ENCODE measurements at places on chromosomes 6 and 20.

DNA sequence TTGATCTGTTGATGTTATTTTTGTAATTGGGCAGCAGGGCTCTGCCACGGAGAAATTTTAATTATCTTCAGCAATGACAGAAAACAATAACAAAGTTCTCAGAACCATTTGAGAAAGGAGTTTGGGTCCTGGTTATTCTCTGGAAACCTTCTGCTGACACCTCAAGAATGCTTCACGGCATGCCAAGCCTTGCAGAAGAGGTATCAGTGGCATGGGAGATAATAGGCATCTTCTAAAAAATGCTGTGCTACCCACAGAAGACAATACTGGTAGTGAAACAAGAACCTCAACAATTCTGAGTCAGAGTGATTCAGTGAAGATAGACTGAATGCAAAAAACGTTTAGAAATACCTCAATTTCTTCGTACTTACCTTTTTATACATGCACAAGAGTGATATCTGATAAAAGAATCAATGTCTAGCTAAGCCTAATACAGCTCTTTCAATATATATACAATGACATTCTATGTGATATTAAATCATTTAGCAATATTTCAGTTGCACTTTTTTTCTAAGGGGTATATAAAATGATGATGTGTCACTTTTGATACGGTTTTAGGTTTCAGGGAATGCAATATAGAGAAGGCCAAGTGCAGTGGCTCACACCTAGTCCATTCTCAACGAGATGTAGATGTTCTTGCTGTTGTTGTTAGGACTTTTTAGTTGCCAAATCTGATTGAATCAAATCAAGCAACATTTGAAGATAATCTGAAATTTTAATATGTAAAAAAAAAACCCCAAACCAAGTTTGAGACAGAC, 110.4 kb upstream of the COL21A1 start:
- peak; percentile 79 for DNase-seq

GRCh38 chr6:92922216-92922806, 497.0 kb downstream of the EPHA7 start:
- DNase-seq = no peak

DNA sequence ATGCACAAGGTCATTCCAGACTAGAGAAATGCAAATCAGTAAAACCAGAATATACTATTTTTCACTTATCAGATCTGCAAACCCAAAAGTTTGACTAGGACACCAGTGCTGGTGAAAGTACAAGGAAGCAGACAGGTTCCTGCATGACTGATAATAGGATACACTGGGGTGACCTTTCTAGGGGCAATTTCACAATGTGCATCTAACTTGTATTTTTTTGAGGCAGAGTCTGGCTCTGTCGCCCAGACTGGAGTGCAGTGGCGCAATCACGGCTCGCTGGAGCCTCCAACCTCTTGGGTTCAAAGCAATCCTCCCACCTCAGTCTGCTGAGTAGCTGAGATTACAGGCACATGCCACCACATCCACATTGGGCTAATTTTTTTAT, 11.4 kb downstream of the COMMD7 start:
- peak; percentile 12 for DNase-seq

DNA sequence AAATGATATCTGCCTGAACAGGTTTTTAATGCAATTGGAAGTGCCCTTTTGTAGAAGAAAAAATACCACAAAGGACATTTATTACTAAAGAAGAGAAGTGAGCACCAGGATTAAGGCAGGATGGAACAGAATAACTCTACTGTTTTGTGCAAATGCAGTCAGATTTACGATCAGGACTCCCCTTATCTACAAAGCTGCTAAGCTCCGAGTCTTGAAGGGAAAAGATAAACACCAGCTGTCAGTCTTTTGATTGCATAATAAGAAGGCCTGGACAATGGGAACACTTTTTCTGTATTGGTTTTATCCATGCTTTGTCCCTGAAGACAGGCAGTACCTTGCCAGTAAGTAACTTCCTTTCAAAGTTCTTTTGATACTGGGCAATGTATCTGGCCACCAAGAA, 797.9 kb upstream of the SLC35B3 start:
- no peak for DNase-seq

DNA sequence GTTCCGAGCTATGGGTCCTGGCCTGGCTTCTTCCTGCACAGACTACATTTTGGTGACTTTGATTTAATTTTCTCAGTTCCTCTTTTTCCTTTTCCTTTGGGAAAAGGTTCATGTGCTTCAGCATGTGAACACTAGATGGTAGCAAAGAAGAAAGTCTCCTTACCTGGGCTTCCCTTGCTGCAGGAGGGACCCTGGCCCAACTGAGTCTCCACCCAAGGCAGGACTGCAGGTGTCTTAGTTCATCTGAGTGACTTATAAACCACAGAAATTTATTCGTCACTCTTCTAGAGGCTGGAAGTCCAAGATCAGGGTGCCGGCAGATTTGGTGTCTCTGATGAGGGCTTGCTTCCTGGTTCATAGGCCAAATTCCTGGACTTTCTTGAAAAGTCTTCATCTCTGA, 163.2 kb downstream of the SYCP2 start:
- no peak for DNase-seq

DNA sequence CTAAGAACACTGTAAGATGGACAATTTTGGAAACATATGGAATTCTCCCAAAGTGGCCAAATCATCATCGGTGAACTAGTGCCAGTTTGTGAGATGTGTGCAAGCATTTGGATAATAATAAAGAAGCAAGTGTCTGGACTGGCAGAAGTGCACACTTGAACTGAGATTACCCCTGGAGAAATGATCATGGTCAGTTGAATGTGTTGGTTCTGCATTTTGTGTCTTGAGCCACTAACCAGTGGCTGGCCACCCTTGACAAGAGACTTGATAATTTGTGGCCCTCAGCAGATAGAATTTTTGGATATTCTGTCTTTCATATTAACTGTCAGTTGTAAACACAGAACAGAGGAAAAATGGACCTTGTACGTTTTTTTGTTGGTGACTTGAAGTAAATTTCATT, 37.4 kb downstream of the CITED2 start:
- DNase-seq = no peak

DNA sequence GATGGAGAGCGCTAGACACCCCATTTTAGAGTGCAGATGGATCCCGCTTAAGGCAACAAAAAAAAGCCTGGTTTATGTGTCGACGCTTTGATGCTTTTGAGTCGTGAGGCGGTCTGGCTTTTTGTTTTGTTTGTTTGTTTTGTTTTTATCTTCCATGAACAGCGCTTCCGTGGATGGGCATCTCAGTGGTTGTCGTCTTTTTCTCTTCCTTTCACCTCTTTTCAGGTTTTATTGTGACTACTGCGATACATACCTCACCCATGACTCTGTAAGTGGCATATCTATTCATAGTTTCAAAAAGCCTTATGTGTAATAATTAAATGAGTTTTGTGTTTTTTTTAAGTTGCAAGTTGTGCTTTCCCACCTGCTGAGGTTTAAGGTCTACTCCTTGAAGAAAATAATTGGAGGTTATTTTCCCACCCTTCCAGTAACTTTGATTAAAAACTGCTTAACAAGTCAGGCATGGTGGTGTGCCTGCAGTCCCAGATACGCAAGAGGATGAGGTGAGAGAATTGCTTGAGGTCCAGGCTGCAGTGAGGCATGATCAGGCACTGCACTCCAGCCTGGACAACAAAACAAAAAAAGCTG, 476 bp downstream of the SNRPC start:
- DNase-seq = peak; percentile 23

DNA sequence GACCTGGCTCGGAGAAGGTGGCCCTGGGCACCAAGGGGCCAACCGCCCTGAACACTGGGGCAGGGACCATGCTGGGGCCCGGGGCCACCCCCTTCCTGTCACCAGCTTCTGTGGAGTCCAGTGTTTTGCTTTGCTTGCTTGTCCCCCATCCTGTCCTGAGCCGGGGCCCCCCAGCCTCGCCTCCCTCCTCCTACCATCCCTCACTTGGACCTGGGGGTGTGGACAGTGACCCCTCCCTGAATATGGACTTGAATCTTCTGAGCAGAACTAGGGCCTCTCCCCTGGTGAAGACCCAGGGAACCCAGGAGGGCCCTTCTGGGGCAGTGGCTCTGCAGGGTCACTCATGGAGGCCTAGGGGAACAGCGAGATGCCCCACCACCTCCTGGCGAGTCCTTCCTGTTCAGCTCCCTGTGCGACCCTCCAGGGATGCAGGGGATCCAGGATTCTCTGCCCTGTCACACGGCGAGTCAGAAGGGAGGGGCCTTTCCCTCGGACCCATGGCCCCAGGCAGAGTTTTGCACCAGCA, 41.6 kb downstream of the VSTM2L start:
- DNase-seq = no peak

GRCh38 chr6:105932440-105932839, 153.7 kb upstream of the PRDM1 start:
- DNase-seq = peak; percentile 34

DNA sequence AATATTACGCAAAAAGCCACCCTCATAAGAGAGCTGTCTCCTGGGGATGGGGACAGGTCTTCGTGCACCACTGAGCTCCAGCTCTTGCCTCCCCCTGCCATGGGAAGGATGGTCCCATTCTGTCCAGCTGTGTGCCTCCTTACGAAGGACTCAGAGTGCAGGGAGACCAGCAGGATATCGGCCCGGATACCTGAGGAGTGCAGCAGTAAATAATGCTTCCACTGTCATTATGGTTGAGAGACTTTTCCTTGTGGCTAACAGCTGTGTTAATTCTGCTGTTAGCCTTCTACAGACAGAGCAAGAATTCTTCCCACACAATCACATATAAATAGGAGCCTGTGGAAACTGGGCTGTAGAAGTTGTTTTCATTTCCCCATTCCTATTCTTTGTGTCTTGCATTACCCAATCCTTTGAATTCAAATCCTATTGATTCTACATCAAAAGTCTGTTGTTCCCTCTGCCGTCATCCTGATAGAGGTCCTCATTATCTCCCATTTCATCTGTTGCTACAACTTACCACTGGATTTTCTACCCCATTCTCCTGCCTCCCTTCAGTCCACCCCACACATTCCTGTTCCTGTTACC, 364.6 kb upstream of the SOX4 start:
- DNase-seq = peak; percentile 27

- DNase-seq = no peak
Observed at GRCh38 chr6:102848796-102849195, 1455.3 kb downstream of the GRIK2 start.

DNA sequence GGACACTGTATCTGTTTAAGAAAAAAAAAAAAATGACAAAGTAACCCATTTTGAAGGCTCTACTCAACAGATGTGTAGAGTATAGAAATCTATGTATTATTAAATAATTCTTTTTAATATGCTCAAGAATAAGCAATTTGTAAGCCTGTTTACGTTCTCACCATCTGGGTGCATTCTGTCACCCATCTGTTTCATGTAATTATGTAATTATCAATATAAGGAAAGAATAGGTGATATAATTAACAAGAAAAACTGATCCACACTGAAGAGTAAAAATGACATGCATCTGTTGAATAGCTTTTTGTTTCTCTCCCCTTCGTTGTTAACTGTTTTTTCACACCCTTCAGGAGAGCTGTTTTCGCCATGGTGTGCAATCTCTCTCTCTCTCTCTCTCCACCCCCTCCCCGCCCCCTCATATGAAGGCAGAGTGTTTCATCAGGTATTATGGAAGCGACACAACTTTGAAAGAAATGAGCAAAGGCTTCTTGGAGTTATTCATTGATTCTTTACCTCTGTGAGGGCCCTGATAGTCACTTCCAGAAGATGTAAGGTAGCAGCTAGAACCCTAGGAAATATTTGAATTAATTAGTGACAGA, 154.3 kb upstream of the INSM1 start:
- no peak for DNase-seq

- DNase-seq = no peak
Observed at GRCh38 chr6:107386904-107387303, 72.5 kb downstream of the PDSS2 start.

DNA sequence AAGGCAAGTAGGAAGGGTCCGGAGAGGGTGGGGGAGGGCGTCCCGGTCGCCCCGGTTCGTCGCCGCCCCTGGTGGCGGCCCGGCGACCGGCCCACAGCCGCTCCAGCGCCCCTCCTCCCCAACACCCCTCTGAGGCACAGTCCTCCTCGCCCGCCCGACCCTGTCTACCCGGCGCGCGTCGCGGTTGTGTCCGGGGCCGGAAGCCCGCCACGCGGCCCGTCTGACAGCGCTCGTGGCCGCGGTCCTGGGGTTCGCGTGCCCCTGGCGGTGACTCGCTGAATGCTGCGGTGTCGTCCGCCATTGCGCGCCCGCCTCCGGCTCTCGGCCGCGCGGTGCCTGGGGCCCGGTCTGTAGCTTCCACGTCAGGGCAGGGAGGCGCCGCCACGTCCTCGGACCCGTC, 335.3 kb upstream of the DEFB115 start:
- no peak for DNase-seq

DNA sequence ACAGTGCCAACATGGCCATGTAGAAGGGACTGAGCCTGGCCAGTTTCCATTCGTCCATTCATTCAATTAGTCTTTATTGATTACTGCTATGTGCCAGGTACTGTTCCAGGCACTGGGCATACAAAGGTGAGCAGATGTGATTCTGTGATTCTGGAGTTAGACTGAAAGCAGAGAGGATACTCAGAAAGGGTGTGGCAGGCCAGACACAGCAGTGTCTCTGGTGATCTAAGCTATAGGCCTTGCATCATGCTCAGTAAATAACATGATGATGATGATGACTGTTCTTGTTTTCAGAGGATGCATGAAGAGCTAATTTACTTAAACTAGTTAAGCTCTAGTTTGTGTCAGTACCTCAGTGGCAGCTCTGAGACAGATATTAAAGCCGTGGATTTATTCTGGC, 31.4 kb upstream of the FUCA2 start:
- DNase-seq = peak; percentile 77

GRCh38 chr6:8278562-8278961, 156.8 kb downstream of the SLC35B3 start:
- no peak for DNase-seq

DNA sequence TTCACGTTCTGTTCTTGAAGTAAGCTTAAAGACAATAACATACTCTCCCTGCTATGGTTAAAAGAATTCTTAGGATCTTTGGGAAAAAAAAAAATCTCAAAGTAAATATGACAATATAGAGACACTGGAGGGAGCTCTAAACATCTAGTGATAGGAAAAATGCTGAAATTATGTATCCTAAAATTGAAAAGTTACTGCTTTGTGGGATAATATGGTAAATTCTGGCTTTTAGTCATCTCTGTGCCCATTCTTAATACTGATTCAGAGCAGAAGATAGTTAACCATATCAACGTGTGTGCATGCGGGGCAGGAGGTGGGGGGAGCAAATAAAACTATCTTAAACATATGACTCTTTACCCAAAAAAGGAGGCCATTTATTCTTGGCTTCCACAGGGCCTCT, 165.4 kb downstream of the GMPR start:
- peak; percentile 55 for DNase-seq

GRCh38 chr20:24442909-24443308, 26.5 kb upstream of the SYNDIG1 start:
- no peak for DNase-seq

GRCh38 chr6:85685713-85686112, 43.0 kb upstream of the SYNCRIP start:
- no peak for DNase-seq

GRCh38 chr6:155561257-155561965, 105.8 kb upstream of the NOX3 start:
- DNase-seq = peak; percentile 4

- DNase-seq = no peak
Observed at GRCh38 chr6:1724124-1724523, 114.4 kb downstream of the FOXC1 start.

- no peak for DNase-seq
Observed at GRCh38 chr6:9095729-9096128, 660.4 kb upstream of the SLC35B3 start.

Measured in GM23248 (cell line).